ENCODE measurements at places on chromosomes 7 and 10.

GRCh38 chr7:99558306-99559174 is at the start of gene ZNF655:
TSS of gene ZNF655 (plus strand) at chr7:99558642. CDS start at chr7:99560560, 1,918 bp downstream.
- DNase-seq = peak; percentile 62

- no peak for DNase-seq
These were observed 64.9 kb downstream of the PAX2 start for GRCh38 chr10:100810091-100810834.

GRCh38 chr7:1043552-1044188 is 676 bp upstream of the GPR146 start:
- no peak for DNase-seq

DNA sequence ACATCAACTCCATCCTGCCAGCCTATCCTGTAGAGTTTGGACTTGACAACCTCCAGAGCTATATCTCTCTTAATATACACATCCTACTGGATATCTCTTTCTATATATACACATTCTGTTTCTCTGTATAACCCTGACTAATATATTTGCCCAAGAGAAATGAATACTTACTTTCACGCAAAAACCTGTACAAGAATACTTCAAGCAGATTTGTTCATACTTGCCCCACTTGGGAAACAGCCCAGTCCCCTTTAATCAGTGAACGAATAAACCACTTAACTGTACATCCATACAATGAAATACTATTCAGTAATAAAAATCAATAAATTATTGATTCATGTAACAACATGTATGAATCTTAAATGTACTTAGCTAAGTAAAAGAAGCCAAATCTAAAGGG is 251.1 kb upstream of the PHYHIPL start:
- DNase-seq = no peak

DNA sequence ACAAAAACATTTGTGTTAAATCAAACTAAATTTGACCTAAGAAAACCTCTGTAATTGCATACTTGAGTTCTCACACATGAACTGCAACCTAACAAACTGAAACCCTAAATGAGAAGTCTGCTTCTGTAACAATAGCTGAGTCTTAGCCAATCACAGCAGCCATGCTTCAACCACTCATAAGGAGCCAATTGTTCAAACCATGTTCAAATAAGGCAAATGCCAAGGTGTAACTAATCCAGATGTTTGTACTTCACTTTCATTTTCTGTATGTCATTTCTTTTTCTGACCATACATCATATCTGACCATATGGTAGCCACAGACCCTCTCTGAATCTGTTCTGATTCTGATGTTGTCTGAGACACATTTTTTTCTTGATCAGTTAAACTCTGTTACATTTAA is 47.5 kb upstream of the ANTXRL start:
- no peak for DNase-seq

- no peak for DNase-seq
These were observed 194.8 kb upstream of the ZNF32 start for GRCh38 chr10:43843321-43844101.

DNA sequence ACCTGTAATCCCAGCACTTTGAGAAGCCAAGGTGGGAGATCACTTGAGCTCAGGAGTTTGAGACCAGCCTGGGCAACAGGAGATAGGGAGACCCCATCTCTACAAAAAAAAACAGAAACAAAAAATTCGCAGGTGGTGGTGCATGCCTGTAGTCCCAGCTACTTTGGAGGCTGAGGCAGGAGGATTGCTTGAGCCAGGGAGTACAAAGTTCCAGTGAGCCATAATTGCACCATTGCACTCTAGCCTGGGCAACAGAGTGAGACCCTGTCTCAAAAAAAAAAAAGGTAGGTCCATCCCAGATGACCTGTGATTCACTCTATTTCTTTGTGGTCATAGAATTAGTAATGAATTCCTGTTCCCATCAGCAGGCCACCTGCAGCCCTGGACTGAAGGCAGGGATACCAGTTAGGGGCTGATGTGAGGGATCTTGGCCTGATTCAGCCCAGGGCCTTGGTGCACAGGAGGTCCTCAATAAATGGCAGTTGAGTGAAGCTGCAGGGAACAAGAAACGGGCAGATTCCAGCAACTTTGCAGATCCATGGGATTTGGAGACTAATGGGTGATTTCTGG is at the start of gene MYH16:
Gene MYH16 (plus strand): TSS at position 364 of the 570 bp plus-strand sequence.
- no peak for DNase-seq

- DNase-seq = no peak
These were observed 477.1 kb downstream of the RPS24 start for GRCh38 chr10:78510566-78511323.

DNA sequence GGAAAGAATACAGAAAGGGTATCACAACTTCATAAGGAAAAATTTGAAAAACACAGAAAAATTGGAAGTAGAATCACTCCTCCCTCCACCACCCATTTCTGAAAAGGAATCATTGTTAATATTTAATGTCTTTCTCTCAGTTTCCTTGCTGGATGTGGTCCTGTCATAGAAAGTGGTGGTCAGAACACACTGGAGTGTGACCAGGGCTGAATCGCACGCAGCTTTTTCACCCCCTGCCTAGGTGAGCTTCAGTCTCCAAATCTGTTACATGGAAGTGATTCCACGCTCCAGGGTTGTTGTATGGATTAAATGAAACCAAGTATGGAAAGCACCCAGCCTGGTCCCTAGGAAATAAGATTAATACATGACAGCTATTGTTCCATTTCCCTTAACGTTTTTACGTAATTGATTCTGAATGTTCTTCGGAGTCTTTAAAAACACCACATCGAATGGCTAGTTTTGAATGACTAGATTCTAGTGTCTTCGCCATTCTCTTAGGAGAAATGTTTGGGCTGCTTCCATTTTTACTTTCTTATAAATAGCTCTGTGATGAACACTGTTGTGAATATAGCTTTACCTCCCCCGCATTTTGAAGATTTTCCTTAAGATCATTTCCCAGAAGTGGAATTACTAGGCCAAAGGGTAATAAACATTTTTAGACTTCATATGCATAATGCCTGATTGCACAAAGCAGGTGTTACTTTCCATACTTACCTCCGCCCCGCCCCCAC is 10.9 kb upstream of the DUSP5 start:
- no peak for DNase-seq

- no peak for DNase-seq
These were observed 61.9 kb upstream of the SAMD8 start for GRCh38 chr10:75049316-75050148.

DNA sequence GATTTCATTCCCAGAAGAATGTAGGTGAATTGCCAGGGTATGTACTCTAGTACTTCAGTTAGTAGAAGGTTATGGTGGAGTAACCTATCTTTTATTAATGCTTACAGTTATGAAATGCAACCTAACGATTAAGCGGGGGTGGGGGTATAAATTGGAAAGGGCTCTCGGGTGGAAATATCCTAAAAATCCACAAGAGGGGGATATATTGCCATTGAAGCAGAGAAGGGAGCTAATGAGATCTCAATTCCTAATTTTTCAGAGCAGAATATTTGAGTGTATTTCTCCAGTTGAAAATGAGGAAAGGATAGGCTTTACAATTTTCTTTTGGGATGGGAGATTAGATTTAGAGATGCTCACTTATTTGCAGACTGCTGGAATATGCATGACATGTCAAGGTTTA is 90.8 kb downstream of the DNAJB9 start:
- DNase-seq = no peak

DNA sequence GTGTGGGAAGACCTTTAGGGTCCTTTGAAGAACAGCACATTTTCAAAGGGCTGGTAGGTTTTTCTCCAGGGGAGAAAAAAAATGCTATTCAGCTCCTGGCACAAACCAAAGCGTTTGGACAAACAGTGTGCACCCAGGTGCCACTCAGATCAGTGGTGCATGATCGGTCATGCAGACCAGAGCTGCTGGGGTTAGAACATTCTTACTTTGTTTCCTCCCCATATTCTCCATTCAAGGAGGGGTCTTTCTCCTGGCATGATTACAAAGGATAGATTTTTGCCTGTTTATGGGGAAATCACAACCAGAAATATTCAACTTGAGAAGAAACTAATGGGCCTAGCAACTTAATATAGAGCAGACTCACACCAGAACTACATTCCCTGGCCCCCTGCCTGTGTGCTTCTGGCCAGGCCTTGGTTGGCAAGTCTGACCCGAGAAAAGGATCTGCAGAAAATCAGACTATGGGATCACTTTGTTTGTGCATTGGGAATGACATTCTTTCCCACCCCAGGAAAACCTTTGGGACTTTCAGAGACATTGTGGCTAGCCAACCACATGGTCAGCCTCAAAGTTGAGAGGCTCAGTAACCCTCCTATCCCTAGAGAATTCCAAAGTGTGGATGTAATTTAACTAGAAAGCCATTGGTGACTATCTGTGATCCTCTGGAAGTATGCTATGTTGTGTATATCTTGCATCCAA is 82.3 kb upstream of the FGL2 start:
- DNase-seq = no peak

- no peak for DNase-seq
These were observed 33.2 kb downstream of the TMEM120A start for GRCh38 chr7:75961218-75961617.

- DNase-seq = no peak
These were observed 448.2 kb downstream of the GRID1 start for GRCh38 chr10:85918371-85918770.

- DNase-seq = no peak
These were observed 100.1 kb downstream of the HOXA1 start for GRCh38 chr7:26995666-26996065.

DNA sequence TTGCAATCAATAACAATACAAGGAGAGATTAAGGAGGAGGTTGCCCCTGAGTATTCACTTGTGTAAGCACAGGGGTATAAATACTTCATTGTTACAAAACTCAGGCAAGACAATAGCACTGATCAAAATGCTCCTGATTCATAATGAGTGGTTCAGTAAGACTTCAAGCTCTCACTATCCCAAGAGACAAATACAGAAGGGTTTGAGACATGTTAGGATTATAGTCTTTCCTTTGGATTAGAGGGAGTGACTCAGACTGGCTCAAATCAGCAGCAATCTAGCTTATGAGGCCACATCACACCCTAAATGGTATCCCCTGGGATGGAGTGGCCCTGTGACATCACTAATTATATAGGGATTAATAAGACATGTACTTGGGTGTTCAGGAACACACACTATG is 167.2 kb upstream of the HGF start:
- DNase-seq = no peak

DNA sequence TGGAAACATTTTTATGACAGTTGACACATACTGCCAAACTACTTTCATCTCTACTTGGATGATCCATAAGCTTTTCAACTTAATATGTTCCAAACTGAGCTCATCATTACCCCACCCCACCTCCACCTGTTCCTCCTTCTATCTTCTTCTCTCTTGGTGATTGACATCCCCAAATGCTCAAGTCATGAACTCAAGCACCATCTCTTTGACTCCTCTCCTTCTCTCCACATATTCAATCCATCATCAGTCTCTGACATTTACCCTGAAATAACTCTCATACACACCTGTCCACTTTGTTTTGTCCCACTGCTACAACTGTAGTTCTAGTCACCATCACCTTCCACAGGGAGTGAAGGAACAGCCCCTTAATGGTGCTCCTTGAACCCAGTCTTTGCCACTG is 43.3 kb downstream of the SGCE start:
- no peak for DNase-seq

GRCh38 chr7:90337106-90337505 is 9.4 kb upstream of the GTPBP10 start:
- no peak for DNase-seq

DNA sequence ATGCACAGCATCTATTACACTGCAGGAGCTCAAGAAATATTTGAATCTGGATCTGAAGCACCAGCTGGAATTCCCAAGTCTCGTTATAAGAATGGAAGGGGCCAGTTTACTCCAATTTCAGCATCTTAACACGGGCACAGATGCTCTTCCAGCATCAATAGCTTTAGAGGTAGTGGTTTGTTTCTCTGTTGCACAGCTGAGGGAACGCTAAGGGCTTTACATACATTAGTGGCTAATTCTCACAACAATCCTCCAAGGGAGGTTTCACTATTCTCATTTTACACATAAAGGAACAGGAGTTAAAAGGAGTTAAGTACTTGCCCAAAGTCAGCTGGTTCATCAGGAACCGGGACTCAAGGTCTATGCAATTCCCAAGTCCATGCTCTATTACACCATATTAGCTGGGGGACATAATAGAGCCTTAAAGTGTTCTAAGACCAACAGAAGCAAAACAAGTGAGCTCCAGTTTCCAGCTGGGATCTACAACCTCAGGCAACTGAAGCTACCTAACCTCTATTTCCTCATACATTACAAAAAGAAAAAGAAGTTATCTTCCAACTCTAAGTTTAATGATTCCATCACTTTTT is 9.9 kb downstream of the XPNPEP1 start:
- no peak for DNase-seq

DNA sequence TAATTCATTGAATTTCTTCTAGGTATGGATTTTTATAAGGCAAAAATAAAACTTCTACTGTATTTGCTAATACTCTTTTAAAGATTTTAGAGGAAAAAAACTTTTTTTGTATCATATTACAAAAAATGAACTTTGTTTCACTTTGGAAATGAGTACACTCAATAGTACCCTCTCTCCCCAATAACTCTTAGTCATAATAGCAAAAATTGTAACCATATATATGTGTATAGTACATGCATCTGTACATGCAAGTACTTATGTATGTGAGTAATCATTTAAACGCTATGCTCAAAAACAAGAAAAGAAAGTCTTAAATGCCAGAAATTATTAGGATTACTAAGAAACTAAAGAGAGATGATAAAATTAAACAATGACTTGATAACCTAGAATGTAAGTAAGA is 95.9 kb upstream of the HGF start:
- DNase-seq = no peak

- no peak for DNase-seq
These were observed 3.1 kb upstream of the IFIT1B start for GRCh38 chr10:89374713-89375141.

GRCh38 chr7:28272461-28272877 is 91.9 kb upstream of the JAZF1 start:
- DNase-seq = no peak

DNA sequence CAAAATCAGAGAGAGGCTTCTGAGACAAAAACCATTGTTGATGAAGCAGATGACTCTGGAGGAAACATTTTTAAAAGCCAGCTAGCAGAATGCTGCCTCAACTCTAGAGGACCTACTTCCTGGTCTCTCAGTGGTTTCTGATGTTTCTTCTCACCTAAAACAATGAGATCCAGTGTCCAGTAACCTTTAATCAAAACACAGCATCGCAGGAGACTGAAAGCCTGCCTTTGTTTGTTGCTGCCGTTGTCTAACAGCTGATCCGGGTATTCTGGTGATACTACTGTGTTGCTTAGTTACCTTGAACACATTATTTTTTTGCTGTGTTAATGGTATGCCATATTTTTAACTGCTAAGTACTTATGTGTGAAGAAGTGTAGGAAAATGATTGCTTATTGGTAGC is 70.9 kb downstream of the WIPF3 start:
- DNase-seq = no peak

GRCh38 chr7:67821116-67821515 is 824.5 kb downstream of the TYW1 start:
- DNase-seq = no peak

- no peak for DNase-seq
These were observed 159.1 kb downstream of the CELF2 start for GRCh38 chr10:11176746-11177145.

DNA sequence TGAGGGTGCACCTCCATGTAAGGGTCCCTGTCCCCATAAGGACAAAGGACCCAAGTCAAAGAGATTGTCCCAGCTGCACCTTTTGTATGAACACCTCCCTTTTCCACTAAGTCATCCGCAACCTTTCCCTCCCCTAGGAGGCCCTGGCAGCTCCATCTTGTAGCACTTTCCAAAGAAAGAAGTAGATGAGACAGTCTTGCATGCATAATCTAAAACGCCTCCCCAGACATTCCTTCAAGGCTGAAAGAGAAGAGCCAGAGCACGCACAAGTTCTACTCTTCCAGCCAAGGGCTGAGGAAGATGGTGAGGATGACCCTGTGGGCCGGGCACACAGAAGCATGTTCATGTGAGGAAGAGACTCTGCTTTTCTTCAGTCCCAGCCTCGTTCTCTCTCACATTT is 194.4 kb downstream of the TNS3 start:
- no peak for DNase-seq
